Airway epithelial cell (primary cell): ENCODE measurements at places on chromosomes 16 and 17. TPM values are rescaled to one million over a fixed set of nuclear protein-coding genes. Genes with fewer than 3 reads are reported as not detected.

ITGAL gene
- total RNA-seq: not detected in 2 replicates

CTRB1 gene
- not detected in 2 replicates for total RNA-seq

GAS2L2 gene
- total RNA-seq: 0.14 TPM in 1 of 2 replicates, not detected in the other

PPL gene
- 222 and 252 TPM in 2 replicates for total RNA-seq

CD300LD gene
- not detected in 2 replicates for total RNA-seq

CES5A gene
- not detected in 2 replicates for total RNA-seq

EVPLL gene
- total RNA-seq: 1.8 and 1.9 TPM in 2 replicates

CDH13 gene
- 25.1 and 28.4 TPM in 2 replicates for total RNA-seq

TBC1D28 gene
- not detected in 2 replicates for total RNA-seq

HOXB1 gene
- not detected in 2 replicates for total RNA-seq

PPP1R27 gene
- total RNA-seq: not detected in 2 replicates

KRTAP9-4 gene
- not detected in 2 replicates for total RNA-seq

ACAP1 gene
- total RNA-seq: 0.42 and 0.78 TPM in 2 replicates

STXBP4 gene
- total RNA-seq: 3.1 and 5.8 TPM in 2 replicates

NEUROD2 gene
- total RNA-seq: not detected in 2 replicates

PTX4 gene
- not detected in 2 replicates for total RNA-seq

ALDH3A1 gene
- 42.2 and 62.1 TPM in 2 replicates for total RNA-seq

NACA2 gene
- not detected in 2 replicates for total RNA-seq

CX3CL1 gene
- total RNA-seq: 6.7 and 9.9 TPM in 2 replicates
